Effector memory CD8-positive, alpha-beta T cell (primary cell): ENCODE measurements at places on chromosomes 6 and 20.

DNA sequence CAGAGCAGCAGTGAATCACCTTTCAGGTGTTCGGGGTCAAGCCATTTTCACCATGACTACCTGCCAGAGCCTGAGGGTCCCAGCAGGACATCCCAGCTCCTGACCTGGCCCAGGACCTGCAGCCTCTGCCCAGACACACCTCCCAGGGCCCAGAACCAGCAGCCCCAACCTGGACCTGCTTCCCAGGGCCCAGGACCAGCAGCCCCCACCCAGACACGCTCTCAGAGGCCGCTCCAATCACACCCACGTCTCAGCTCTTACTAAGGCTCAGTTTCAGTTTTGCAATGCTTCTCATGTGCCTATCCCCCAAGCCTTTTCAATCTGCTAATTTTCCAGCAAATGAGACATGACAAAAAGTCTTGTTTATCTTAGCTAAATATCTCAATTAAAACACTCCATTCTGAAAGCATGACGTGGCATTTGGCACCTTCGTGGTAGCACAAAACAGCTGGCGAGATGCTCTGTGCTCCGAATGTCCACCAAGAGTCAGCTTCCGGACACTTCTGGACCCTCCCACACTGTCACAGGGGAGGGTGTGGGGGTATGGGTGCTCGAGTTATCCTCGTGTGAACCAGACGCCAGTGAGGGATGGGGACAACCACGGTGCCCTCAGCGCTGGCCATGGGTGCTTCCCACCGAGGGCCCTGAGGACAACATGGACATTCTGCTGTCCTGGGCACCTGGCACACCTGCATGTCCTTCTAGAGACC is 253.2 kb downstream of the DLL1 start:
- DNase-seq: no peak

- DNase-seq: no peak
Measured at GRCh38 chr20:36572701-36573102, 695 bp upstream of the TGIF2 start.

GRCh38 chr6:162917506-162917905 is 189.7 kb downstream of the PACRG start:
- DNase-seq: no peak

DNA sequence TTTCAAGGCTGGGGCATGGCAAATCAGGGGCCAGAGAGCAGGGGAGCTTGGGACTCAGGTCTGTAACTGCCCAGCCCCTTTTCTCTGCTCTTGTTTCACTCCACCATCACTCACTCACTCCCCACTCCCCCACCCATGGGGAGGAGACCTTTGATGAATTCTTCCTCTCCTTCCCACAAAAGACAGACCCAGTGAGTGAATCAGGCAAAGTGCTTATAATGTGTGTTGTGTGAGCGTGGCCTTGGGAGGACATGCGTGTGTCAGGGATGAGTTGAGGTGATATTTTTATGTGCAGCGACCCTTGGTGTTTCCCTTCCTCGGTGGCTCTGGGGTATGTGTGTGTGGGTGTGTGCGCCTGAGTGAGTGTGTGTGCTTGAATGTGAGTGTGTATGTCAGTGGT is 1.0 kb upstream of the CUL9 start:
- no peak for DNase-seq

GRCh38 chr6:133306931-133307330 is 65.8 kb downstream of the EYA4 start:
- no peak for DNase-seq

DNA sequence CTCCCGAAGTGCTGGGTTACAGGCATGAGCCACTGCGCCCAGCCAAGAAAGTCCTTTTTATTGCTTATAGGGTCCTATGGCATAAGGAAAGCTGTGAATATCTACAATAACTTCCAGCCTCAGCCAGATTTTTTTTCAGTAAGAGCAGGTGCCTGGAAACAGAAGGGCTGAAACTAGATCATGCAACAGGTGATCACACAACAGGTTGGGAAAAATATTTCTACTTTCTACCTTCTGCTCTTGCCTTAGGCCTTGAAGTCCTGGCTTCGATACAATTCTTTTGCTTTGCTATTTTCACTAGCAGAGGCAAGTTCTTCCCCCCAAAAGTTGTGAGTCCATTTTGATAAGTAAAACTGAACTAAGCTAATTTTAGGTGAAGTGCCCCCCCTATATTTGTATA is 9.7 kb upstream of the FBXO30 start:
- no peak for DNase-seq

GRCh38 chr20:41165001-41165882 is 27.9 kb downstream of the PLCG1 start:
- DNase-seq: no peak

DNA sequence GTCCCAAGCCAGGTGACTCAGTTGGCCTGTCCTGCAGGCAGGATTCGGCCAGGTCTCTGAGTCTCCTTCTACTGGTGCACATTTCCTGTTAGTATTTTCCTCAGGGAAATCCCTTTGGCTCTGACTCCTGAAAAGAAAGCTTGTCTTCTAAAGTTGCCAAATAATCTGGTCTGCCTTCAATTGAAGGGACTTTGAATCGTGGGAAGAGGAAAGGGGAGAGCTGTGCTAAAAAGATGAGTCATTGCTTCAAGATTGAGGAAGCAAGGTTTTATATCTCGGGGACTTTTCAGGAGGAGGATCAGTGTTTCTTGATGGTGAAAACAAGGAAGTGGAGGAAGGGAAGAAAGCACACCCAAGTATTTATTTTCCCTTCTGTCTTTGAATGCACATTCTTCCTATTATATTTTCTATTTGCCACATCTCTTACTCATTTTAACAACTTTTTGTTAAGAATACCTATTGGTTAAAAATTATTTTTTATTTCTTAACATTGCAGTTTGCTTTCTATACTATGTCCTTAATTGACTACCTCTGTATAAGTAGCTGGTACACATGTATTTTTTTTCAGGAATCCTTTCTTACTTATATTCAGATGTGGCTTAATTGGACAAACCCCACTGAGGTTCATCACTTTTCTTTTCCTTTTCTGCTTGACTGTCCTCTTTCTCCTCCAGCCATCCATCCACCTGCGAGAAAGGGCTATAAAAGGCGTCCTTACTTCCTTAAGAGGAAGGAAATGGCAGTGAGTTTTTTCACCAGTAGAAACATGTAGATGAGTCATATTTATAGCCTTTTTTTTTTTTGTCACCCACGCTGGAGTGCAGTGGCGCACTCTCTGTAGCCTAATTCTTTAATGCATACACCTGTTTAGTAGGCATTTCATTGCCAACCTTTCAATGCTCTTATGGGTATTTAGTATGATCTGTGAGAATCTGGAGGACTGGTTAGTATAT is 15.0 kb upstream of the IFNGR1 start:
- peak; percentile 17 for DNase-seq

DNA sequence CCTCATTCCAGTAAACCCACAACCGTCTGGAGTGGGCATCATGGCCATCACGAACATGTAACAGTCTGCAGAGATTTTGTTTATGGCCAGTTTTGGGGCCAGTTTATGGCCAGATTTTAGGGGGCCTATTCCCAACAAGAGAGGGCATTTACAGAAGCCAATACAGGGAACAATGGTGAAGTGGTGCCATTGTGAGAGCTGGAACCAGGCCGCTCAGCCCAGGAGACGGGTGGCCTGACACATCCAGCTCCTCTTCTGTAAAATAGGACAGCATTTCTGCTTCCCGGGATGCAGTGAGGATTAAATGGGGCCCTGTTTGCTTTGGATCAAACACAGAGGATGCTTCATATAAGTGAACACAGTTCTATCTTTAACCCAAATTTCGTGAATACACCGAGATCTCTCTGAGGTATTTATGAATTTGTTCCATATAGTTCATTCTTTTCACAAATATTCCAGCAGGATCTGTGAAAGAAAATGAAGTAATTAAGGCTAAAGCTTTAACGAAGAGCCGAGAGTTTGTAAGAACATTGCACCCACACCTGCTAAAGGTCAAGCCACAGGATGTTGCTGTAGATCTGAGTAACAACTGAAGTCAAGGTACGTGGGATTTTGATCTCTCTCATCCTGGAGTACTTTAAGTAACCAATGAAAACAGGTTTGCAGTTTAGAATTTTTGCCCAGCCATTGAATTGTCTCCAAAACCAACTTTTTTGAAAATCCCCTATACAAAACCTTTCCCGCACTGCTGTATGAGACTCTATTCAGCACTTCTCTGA is 14.5 kb upstream of the SIRPG start:
- no peak for DNase-seq

GRCh38 chr20:7520361-7520760 is 419.9 kb downstream of the HAO1 start:
- DNase-seq: no peak

- DNase-seq: no peak
Measured at GRCh38 chr6:157069585-157069984, 253.7 kb downstream of the TMEM242 start.

DNA sequence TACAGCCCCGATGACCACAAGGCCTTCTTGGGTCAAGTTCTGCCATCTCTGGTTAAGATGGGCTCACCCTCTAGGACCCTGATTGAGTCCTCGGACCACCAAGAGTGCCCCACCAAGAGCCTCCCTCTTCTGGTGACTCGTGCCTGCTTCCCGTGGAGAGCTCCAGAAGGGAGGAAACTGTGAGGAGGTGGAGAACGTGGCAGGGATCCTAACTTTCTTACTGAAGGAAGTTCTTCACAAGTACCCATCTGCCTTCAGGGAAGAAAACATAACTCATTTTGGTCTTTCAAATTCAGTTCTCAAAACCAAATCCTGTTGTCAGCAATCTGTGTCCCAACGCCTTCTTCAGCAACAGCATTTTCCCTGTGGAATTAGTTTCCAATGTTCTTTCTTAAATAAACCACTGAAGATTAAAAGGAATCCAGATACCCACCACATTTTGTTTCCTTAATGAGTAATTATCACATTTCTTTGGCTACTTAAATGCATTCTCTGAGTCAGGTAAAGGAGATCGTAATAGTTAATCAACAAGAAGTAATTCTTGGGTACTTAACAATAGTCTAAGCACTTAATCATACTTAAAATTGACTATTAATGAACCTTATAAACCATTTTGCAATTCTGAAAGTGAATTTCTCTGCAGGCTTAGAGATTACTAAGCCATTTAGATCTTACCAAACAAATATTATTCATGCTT is 185.8 kb upstream of the SGK1 start:
- DNase-seq: no peak
